ENCODE measurements at places on chromosomes 2 and 18. TPM values are rescaled to one million over a fixed set of nuclear protein-coding genes. Genes with fewer than 3 reads are reported as not detected.

Gene ALPI
- total RNA-seq, result not detected

Gene RIT2
- total RNA-seq, result not detected

Gene CYP26B1
- total RNA-seq, result under 0.01 TPM

Gene GCKR
- 0.17 TPM for total RNA-seq

Gene NEUROD1
- not detected for total RNA-seq

Gene TMEM17
- 2.8 TPM for total RNA-seq

Gene ADD2
- total RNA-seq, result not detected

Gene SCYGR4
- total RNA-seq, result not detected

Gene OSR1
- 19.5 TPM for total RNA-seq

Gene CPLX4
- total RNA-seq, result not detected

Gene VIT
- 2.3 TPM for total RNA-seq

Gene CAPG
- total RNA-seq, result 347 TPM

Gene DUSP2
- 2.0 TPM for total RNA-seq

Gene DNMT3A
- total RNA-seq, result 18.4 TPM

Gene ALK
- total RNA-seq, result under 0.01 TPM

Gene ANKRD23
- 1.2 TPM for total RNA-seq

Gene ZSWIM2
- total RNA-seq, result not detected

Gene COLEC12
- 122 TPM for total RNA-seq

Gene DYNAP
- not detected for total RNA-seq

Gene NEU2
- total RNA-seq, result not detected

Gene SPHKAP
- under 0.01 TPM for total RNA-seq

Gene SPRED2
- total RNA-seq, result 10.3 TPM

Gene TCF23
- not detected for total RNA-seq

Gene KCNG2
- total RNA-seq, result 0.73 TPM

Gene TSGA10
- 7.6 TPM for total RNA-seq

Gene PTPRM
- 43.8 TPM for total RNA-seq

Gene FTCDNL1
- 3.3 TPM for total RNA-seq

Gene C1QL2
- total RNA-seq, result not detected

Gene SEMA4F
- 18.4 TPM for total RNA-seq

Gene PLB1
- 2.0 TPM for total RNA-seq

Gene DNAJC5G
- total RNA-seq, result not detected

Gene CHRNG
- total RNA-seq, result not detected

Gene IL1RL2
- 2.3 TPM for total RNA-seq

Gene RIF1
- total RNA-seq, result 41.0 TPM

Gene IL1A
- total RNA-seq, result 0.33 TPM

Gene ST8SIA3
- total RNA-seq, result not detected

Gene CHRND
- total RNA-seq, result not detected

Gene HOXD12
- not detected for total RNA-seq

Gene SLC16A14
- total RNA-seq, result 2.6 TPM

Gene IL1RL1
- 0.33 TPM for total RNA-seq

Gene SERPINB11
- total RNA-seq, result not detected

Gene CRYGA
- not detected for total RNA-seq

Gene ARHGAP25
- total RNA-seq, result 0.66 TPM

Gene OTOS
- total RNA-seq, result 1.2 TPM

Gene PLCL1
- 1.6 TPM for total RNA-seq

Gene NOP58
- 60.2 TPM for total RNA-seq

Gene IL36RN
- not detected for total RNA-seq

Gene GPBAR1
- not detected for total RNA-seq

Gene TNFRSF11A
- 0.66 TPM for total RNA-seq

Gene NOSTRIN
- total RNA-seq, result 0.33 TPM

Gene KCNF1
- total RNA-seq, result 0.29 TPM
